Sigmoid colon (tissue), 7 donors: ENCODE measurements at places on chromosomes 16 and 17. TPM values are rescaled to one million over a fixed set of nuclear protein-coding genes. Genes with fewer than 3 reads are reported as not detected.

DNA sequence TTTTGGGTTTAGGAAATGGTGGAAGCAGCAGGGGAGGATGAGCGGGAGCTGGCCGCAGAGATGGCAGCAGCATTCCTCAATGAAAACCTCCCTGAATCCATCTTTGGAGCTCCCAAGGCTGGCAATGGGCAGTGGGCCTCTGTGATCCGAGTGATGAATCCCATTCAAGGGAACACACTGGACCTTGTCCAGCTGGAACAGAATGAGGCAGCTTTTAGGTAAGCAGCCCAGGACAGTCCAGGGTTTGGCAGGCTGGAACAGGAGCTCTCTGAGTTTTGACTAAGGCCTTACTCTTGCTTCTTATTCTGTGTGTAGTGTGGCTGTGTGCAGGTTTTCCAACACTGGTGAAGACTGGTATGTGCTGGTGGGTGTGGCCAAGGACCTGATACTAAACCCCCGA lies 41.4 kb downstream of the SF3B3 start:
- peak; percentile 74 for DNase-seq

DNA sequence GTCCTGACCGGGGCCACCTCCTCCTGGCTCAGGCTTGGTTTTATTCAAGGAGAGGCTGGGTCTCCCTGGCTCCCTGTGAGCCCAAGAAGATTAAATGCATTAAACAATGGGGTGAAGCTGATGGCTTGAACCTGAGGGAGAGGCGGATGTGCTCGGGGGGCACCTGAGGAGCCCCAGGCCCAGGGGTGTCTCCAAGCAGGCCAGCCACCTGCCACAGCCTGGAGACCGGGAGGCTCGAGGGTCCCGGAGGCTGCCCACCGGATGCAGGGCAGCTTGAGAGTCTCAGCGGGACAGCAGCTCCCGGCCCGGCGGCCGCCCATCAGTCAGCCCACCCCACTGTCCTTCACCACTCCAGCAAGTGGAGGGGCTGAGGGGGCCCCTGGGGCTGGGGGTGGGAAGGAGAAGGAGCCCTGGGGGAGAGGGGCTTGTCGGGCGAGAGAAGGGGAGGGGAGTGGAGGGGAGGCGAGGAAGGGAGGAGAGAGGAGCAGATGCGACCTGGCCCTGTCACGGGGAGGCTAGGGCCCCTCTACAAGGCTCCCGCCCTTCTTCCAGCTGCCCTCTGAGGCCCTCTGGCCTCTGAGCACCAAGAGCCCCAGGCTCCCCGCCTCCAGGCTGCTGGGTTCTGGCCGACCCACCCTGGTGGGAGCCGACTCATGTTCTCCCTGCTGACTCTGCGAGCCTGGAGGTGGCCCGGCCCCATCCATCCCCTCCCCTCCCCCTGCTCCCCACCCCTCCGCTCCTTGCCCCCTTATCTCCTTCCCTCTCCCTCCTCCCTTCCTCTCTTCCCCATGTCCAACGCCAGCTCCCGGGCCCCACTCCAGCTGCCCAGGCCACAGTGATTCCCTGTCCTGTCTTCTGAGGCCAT lies 13.2 kb downstream of the CD7 start:
- no peak for DNase-seq

DNA sequence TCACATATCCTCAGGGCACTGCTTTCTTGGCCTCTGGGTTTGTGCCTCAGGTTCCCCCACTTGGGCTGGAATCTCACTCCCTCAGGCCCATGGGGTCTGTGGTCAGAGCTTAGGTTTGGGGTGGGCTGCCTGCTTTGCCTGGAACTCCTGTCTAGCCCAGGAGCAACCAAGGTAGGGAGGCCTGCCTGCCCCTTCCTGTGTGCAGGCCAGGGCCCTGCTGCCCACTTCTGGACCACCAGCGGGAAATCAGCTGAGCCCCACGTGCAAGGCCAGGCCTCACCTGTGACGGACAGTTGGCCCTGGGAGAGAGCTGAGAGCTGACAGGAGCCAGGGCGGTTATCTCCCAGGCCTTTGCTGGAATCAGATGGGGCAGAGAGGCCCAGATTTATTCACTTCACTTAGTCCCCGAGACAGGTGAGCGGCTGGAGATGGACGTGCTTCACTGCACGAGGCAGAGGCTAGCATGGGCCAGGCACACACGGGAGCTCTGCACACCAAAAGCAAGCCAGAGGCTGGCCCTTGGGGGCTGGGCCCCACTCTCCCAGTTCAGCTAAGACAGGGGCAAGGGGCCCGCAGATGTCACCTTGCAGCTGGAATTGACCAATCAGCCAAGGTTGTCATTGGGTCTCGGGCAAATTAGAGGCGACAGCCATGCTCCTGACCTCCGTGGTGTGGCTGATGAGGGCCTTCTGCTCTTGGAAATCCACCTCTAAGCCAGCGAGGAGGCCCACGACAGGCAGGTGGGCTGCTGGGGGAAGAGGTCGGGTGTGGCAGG lies 49.9 kb upstream of the DOC2B start:
- DNase-seq, result peak; percentile 42

DNA sequence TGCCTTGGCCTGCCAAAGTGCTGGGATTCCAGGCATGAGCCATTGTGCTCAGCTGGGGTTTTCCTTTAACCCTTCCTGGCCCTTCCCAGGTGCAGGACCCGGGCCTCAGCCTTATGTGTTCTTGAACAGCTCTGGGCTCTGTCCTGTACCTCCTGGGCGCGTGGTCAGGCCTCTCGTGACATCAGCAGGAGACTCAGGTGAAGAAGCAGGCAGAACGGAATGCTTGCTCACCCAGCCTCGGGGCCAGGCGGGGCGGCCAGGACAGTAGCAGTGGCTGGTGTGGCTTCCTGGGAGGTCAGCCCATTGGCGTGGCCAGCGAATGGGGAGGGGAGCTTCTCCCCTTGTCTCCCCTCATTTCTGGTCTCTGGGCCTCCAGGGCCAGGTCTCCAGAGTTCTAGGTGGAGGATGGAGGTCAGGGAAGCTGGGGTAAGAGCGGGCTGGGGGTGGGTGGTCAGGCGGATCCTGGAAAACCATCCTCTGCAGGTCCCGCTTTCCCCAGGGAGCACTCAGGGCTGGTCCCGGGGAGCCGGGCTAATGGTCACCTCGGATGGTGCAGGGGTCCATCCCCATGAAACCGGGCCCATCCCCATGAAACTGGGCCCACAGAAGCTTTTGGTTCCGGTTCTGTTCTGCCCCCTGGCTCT lies 281.5 kb downstream of the SEC14L1 start:
- DNase-seq, result peak; percentile 79

GRCh38 chr17:74922172-74922571 lies 883 bp downstream of the USH1G start:
- DNase-seq, result no peak

DNA sequence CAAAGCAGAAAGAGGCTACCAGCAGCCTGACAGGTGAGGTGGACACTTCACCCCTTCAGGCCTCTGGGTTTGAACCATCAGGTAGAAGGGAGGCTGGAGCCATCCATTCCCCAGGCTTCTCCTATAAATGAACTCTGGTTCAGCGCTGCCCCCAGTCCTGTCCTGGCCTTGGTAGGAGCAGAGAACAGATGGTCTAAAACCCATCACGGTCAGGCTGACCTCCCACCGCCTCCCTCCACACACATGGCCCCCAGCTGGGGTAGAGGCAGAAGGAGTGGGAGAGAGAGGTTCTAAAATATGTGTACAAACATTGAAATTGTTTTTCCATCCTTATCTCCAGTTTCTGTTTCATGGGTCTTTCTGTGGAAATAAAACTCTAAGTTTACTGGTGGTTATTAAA lies 59.7 kb upstream of the DNAJA2 start:
- DNase-seq, result no peak

DNA sequence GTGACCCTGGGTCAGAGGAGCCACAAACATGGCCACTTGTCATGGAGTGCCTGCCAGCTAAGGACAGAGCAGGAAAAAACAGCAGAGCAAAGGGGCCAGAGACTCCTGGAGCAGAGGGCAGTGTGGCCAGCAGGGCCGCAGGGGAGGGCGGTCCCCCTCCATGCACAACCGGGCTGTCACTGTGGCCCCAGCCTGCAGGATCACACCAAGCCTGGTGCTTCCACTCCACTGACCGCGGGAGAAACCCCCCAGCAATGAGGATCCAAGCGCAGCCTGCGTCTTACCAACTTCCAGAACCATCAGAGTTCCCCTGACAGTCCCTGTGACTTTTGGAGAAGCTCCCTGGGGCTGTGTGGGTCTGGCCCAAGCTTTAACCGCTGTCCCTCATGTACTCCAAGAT lies 62.0 kb downstream of the PRMT7 start:
- no peak for DNase-seq

DNA sequence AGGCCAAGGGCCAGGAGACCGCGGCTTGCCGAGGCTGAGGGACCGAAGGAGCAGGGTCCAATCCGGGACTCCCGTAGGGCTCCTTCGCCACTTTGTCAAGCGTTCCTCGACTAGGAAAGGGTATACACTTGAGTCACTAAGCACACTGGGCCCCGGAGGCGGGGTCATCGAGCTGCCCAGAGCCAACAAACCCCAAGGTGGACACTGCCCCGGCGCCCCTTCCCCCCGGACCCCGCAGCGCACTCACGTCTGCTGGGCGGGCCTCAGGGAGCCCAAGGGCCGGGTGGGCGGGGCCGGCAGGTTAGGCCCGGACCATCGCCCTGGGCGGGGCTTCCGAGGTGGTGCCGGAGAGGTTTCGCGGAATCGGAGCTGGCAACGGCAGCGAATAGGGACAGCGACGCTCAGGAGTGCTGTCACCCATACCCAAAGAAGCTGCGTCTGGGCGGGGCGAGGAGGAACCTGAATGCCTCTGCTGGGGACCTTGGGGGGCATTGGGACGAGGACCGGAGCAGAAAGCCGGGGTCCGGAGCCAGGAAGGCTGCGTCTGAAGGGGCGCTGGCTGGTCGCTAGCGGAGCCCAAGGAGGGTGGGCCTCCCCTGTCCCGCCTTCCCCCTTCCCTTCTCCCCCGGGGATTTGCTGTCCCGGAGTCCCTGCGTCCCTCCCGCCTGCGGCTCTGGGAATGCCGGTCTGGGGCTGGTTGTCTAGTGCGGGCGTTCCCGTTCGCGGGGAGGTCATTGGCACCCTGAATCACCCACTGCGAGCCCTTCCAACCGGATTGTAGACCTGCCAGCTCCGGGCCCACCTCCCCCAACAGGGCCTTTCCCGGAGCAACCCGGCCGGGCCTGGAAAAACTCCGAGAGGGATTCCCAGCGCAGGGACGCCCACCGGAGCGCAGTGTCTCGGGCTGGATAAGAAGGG lies 118.2 kb upstream of the SMURF2 start:
- DNase-seq, result no peak

DNA sequence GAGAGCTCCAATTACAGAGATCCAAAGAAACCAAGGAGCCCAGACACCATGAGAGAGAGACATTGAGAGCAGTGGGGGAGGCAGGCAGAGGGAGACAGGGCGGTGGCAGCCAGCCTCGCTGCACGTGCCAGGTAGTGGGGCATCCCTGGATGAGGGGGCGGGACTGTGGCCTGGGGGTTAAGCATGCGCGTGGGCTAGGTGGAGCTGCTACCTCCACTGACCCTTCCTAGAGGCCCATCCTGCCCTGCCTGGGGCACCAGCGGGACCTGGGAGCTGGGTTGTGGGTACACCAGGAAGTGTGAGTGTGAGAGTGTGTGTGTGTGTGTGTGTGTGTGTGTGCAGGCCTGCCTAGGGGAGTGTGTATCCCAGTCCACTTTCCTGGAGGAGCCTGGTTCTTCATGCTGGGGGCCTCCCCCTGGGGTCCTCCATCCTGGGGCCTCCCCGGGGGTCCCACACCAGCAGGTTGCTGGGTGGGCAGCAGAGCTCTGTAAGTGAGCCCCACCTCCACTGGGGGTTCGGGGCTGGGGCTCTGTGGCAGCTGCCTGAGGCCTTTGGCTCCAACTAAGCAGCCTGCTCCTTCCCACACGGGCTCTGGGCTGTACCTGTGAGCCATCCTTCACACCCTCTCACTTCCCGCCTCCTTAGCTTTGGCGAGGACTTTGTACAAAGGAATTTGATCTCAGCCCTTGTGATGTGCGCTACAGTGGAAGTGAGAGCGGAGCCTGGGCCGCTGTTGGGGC lies 127.4 kb downstream of the IRF8 start:
- DNase-seq, result peak; percentile 27

- DNase-seq, result no peak
Measured at GRCh38 chr17:62876063-62876462, 67.9 kb upstream of the MARCHF10 start.

DNA sequence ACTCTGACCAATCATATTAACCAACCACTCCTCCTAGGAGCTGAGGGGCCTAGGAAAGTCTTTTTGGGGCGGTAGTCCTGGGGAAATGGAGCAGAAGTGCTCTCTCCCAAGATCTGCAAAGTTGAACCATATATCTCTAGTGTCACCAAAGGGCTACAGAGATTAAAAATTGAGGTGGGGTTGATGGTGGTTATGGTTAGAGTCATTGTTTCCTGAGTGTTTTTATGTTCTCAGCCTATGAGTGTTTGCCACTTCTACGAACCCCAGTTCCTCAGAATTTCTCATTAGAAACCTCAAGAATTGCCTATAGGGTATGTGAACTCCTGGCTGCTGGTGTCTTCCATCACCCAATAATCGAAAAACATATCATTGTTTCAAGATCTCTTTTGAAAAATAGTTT lies 217.8 kb downstream of the CDRT15L2 start:
- no peak for DNase-seq

DNA sequence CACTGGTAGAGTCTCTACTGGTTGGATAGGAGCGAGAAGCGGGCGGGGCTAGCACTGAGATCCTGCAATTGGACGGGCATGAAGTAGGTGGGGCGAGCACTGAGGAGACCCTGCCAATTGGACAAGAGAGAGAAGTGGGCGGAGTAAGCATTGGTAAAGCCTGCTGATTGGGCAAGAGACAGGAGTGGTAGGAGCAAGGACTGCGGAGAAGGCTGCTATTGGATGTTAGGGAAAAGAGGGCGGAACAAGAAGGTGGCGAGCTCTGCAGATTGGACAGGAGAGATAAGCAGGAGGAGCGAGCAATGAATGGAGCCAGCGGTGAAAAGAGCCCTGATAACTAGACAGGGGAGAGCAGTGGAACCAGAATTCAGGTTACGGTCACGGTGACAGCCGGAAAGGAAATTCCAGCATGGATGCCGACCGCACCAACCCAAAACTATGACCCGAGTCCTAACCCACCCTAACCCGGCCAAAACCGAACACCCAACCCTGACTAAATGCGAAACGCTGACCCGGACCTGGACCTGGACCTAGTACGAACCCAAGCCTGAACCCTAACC lies 4.8 kb downstream of the SCGB1C2 start:
- peak; percentile 61 for DNase-seq

GRCh38 chr17:76446449-76447231 lies 6.3 kb downstream of the UBE2O start:
- no peak for DNase-seq

Gene CTDNEP1
- total RNA-seq, result 43.9 TPM

Gene KRTAP9-4
- not detected for total RNA-seq

Gene IRX3
- 0.27 TPM for total RNA-seq

Gene DDX19B
- total RNA-seq, result 26.8 TPM

Gene TUBG2
- 28.0 TPM for total RNA-seq
